Psoas muscle (tissue), 8 donors: ENCODE measurements at places on chromosomes 12 and 14. TPM values are rescaled to one million over a fixed set of nuclear protein-coding genes. Genes with fewer than 3 reads are reported as not detected.

GRCh38 chr14:105710119-105711043 is 184.0 kb downstream of the TMEM121 start:
- DNase-seq, result peak; percentile 38

GRCh38 chr12:93847517-93848474 is 170.6 kb downstream of the CRADD start:
- DNase-seq, result no peak

DNA sequence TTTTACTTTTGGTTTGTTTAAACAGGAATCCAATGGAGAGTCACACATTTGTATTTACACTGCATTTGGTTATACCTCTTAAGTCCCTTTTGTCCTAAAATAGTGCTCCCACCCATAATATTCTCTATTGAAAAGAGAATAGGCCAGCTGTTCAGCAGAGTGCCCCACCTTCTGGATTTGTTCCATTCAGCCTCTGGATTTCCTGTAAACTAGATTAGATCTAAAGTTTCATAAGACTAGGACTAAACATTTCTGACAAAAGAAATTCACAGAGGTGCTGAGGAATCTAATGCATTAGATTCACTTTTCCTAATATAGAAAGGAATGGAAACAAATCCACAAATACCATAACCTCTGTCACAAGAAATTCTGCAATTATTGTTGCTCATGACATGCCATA is 38.1 kb downstream of the GCH1 start:
- DNase-seq, result no peak

DIO3 gene
- 1.3 TPM for polyA plus RNA-seq

EIF4B gene
- 150 TPM for polyA plus RNA-seq

GRCh38 chr12:124279315-124279714 is 15.6 kb upstream of the RFLNA start:
- no peak for DNase-seq

TPPP2 gene
- 1.3 TPM for polyA plus RNA-seq

GRCh38 chr12:57723630-57723962 is 14.9 kb downstream of the AGAP2 start:
- DNase-seq, result no peak

GRCh38 chr14:104550340-104550860 is 29.2 kb upstream of the C14orf180 start:
- DNase-seq, result no peak

DNA sequence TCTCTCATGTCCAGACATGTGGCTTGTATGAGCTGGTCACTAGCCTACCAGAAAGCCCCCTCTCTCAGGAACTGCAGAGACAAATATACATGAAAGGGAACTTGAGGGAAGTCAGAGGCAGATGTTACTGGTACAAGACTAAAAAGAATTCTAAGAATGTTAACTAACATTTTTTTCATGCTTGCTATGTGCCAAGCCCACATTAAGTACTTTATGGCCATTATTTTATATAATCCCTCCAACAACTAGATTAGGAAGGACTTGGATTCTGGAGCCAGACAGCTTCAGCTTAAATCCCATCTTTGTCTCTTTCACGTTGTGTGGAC is 24.6 kb downstream of the TTC9 start:
- DNase-seq, result no peak

- peak; percentile 55 for DNase-seq
Observed at GRCh38 chr14:89702073-89702875, 252.3 kb downstream of the EFCAB11 start.

KRT6C gene
- polyA plus RNA-seq, result 0.04 TPM

DNA sequence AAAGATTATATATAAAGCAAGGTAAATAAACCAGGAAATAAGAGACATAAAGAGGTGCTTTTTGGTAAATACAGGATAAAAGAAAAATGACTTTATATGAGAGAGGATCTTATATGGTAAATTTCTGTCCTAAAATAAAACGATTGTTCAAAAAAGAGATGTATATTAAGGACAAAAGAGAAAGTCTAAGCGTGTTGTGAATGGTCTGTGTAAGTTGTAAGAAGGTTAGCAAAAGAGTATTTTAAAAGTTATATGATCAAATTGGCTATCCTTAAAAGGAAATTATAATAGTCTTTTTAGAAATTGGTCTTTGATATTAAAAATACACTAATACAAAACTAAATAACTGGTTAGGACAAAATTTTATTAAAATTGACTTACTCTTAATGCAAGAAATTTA is 14.1 kb upstream of the ACSM4 start:
- DNase-seq, result no peak

DNA sequence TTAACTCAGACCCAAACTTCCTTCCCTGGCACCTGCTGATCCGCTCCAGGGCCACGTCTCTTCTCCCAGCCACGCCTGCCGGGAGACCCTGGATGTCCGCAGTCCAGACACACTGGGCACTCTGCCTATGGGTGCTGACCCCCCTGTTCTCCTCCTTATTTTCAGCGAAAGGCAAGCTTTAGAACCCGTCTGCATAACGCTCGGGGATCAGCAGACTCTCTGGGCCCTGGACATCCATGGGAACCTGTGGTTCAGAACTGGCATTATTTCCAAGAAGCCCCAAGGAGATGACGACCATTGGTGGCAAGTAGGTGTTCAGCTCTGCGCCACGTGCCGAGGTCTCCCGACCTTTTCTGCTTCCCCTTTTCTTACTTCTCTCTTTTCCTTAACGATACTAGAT is 63.9 kb downstream of the ANKRD9 start:
- DNase-seq, result no peak
